ENCODE measurements at places on chromosomes 11 and 22.

DNA sequence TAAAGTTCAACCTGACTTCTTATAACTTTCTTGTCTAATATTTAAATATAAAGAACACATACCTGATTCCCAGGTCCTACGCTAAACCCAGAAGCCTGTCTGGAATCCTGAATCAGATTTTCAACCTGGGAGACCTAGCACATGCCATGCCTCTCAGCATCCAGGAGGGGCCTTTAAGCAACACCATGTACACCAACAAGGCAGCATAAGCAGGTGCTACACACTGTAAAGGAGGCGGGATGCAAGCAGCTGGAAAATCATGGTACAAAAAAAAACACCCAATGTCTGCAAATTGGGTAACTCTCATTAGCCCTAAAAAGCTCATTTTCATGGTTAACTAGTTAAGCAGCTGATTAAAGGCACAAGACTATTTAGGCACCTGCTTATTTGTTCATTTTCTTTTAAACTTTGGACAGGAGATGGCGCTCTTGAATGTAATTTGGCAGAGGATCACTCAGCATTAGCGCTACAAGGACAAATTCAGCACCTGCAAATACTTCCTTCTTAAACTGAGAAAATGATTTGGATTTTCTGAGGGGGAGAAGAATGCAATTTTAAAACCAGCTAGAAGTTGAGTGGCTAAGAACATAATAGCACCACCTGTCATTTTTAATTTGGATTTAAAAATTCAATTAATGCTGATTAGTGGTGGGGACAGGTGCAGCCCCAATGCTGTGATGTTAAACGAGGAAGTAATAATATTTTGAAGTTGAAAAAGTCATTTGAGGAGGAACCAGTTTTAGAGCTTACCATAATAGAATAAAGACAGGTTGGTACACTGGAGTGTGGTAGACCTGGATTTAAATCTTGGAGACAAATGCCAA lies 104.0 kb downstream of the FAR1 start:
- peak; percentile 75 for DNase-seq

- no peak for DNase-seq
These were observed 12.4 kb upstream of the TIMP3 start for GRCh38 chr22:32788904-32789624.

GRCh38 chr11:11247086-11247485 lies 106.0 kb downstream of the CSNK2A3 start:
- no peak for DNase-seq

- no peak for DNase-seq
These were observed 19.4 kb upstream of the CCDC179 start for GRCh38 chr11:22879630-22880029.

GRCh38 chr22:27877501-27877900 lies 41.6 kb downstream of the PITPNB start:
- DNase-seq, result no peak

DNA sequence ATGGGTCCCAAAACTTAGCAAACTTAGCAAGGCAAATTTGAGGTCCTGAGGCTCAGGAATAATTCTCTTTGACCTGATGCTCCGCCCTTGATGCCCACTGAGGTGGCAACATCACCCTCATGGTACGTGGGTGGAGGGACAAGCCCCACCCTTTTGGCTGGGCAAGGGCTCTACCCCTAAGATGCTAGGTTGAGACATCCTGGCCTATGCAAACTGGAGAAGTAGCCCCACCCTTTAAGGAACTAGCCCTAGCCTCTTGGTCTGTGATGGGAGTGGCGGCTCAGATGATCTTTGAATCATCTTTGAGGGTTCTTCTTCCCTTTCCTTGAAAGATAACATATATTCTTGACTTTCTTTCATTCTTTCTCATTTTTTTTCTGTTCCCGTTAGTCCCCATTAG lies 32.9 kb downstream of the CABIN1 start:
- DNase-seq, result no peak

DNA sequence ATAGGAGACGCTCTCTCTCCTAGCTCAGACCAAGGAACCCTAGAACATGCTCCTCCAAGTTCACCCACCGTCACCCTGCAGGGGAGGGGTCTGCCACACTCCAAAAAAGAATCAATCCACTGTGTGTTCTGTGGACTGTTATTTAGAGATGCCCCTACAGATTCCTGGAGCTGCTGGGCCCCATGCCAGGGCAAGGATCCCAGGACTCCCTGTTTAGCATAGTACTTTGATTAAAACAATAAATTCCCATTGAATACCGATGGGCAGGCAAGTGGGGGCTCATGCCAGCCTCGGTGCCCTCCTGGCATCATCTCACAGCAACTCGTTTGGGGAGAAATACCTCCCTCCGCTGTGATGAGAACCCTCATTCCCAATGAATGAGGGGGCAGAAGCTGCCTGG lies 247.5 kb downstream of the ST3GAL4 start:
- no peak for DNase-seq

DNA sequence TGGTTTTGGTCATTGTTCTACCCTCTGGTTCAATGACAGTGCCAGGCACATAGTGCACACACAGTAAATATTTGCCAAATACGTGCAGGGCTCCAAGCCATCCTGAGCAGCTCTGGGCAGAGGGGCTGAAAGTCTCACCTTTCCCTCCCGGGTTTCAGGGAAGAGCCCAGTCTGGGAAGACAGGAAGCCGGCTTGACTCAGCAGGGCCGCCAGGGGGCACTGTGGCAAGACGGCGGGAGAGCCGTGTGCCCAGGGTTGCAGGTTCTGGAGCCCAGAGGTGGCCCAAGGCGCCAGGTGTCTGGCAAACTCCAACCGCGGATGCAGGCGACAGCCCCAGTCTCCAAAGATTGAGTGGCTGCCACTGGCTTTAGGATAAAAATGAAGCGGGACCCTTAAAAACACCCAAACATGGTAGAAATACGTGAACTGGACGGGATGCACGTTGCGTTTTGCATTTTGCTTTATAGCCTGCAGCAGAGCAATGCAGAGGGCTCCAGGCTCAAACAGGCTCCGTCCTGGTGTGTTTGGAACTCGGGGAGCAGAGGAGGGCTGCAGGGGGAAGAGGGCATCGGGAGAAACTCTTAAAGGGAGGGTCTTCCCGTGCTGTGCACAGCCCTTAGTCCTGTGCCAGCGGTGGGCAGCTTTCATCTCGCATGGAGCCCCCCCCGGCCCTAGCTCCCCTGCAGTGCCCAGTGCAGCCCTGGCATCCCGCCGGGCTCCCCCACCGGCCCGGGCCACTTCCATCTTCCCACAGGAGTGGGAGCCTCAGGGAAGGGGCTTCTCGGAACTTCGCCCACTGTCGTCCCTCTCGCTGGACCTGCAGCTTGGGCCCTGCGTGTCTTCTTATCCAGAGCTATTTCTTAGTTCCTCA lies 10.7 kb downstream of the KRTAP5-5 start:
- peak; percentile 10 for DNase-seq

DNA sequence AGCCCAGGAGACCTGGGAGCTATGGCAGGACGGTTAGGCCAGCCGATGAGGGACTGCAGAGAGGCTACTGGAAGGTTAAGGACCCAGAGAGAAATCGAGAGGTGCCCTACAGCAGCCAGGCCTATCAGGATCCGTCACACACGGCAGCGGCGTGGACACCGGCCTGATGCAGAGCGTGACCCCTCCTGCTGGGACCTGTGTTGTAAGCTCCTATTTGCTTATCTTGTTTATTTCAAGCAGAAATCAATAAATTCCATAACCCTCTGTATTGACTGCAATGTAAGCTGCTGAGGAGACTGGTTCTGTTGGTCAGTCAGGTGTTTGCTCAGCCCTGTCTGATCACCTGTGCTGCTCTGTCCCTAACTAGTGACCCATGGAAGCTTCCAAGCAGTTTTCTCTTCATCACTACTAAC lies 39.9 kb downstream of the PPP2R1B start:
- DNase-seq, result no peak

- DNase-seq, result peak; percentile 4
These were observed 729.0 kb downstream of the FAM181B start for GRCh38 chr11:82004537-82005213.

DNA sequence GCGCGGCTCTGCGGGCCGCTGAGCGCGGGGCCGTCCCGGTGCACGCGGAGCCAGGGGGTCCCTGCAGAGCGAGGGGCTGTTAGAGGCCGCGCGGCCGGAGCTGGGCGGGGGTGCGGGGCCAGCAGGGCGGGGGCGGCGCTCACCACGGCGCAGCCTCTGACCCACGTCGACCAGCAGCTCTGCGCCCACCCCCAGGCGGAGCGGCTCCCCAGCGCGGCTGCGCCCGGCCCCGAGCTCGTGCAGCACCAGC lies 385 bp upstream of the SCO2 start:
- no peak for DNase-seq

DNA sequence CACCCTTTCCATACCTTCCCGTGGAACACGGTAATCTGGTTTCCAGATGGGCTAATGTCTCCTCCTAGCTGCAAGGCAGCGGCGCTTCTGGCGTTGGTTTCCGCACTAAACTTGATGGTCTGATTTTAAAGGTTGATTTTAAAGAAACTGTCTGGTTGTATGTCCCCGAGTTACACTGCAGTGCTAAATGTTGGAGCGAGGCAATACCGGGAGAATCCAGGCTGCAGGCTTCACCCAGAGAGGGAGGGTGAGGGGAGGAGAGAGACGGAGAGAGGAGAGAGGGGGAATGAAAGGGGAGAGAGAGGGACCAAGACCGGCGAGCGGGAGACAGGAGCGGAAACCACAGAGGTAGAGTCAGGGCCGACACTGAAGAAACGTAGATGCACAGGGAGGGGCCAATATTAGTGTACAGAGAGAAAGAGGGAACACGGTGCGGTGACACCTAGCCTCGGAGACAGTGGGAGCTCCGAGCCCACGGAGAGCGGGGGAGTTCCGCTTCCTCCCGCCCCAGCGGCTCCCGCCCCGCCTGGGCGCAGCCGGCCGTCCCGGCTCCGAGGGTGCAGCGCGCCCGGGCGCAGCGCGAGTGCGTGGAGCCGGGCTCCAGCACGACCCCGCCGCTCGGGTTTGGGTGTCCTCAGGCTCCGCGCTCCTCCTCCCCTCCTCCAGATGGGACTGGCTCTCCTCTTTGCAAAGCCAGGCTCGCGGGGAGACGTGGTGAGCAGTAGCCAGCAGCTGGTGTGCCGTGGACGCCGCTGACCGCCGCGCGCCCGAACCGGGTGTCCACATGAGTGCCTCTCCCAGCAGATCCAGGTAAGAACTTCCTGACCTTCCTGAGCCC lies 71.9 kb upstream of the GRAMD1B start:
- peak; percentile 5 for DNase-seq

DNA sequence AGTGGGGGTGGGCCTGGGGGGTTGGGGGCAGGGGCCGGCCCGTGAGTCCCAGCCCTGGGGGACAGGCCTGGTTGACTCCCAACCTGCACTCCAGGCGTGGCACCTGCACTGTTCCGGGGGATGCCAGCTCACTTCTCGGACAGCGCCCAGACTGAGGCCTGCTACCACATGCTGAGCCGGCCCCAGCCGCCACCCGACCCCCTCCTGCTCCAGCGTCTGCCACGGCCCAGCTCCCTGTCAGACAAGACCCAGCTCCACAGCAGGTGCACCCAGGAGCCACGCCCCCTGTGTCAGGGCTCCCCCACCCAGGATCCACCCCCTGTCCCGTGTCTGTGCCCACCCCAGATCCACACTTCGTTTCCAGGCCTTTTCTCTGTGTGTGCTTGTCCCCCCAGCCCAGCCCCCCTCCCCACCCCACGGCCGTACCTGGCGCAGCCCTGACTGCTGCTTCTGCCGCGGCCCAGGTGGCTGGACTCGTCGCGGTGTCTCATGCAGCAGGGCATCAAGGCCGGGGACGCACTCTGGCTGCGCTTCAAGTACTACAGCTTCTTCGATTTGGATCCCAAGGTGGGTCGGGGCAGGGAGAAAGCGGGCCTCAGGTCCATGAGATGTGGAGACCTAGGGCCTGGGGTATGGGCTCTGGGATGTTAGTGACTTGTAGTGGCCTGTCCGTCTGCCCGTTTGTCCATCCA lies 4.8 kb downstream of the FERMT3 start:
- no peak for DNase-seq

DNA sequence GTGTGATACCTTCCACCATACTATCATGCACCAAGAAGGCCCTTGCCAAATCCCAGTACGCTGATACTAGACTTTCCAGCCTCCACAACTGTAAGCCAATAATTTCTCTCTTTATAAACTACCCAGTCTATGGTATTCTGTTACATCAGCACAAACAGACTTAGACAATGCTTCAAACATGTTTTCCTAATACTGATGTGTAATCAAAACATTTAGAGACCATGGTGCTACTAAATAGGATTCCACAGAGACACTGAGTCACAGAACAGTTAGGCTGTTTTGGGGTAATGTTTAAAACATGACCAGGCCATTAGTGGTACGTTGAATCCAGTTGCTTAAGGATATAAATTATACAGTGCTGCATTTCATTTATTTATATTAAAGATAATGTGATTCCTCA lies 103.7 kb downstream of the PICALM start:
- peak; percentile 74 for DNase-seq

GRCh38 chr22:37449331-37450001 lies 22.2 kb upstream of the ELFN2 start:
- no peak for DNase-seq

- no peak for DNase-seq
These were observed 11.6 kb upstream of the OLFML1 start for GRCh38 chr11:7473717-7474116.

DNA sequence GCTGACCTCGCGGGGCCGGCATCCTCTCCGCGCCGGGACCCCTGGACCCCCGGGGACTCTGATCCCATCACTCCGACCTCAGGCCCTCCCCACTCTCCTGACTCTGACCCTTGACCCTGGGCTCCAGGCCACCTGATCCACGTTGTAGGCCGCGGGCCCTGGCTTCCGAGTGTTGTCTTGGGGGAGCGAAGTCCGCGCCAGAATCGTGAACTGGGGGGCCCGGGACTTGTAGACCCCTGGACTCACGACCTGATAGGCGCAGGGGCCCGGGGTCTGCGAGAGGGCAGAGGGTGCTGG lies 716 bp upstream of the TYMP start:
- DNase-seq, result no peak

GRCh38 chr11:83449338-83449913 lies 163.3 kb upstream of the CCDC90B start:
- DNase-seq, result peak; percentile 1

- no peak for DNase-seq
These were observed 91.0 kb downstream of the RRM1 start for GRCh38 chr11:4185561-4185960.

DNA sequence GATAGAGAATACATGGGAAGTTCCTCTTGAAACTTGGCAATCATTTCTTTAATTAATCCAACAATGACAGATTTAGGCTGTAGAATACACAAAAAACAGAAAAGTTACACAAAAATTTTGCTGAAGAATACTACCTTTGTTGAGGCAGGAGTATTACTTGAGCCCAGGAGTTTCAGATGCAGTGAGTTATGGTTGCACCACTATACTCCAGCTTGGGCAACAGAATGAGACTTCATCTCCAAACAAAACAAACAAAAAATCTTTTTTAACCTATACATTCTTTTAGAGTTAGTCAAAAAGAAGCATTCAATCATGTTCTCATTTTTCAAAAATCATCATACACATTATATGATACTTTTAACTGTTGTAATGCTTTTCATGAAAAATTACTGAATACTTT lies 22.1 kb downstream of the UEVLD start:
- DNase-seq, result peak; percentile 25

GRCh38 chr11:65588199-65589054 lies 7.2 kb downstream of the KCNK7 start:
- peak; percentile 48 for DNase-seq

GRCh38 chr11:79498667-79499066 lies 57.8 kb upstream of the TENM4 start:
- peak; percentile 76 for DNase-seq

- no peak for DNase-seq
These were observed 651 bp downstream of the CRYAB start for GRCh38 chr11:111910676-111911562.
